ENCODE measurements at places on chromosomes 7 and 10.

GRCh38 chr10:89100680-89101079, 106.4 kb downstream of the CH25H start:
- DNase-seq, result no peak

- DNase-seq, result no peak
These were observed 189.8 kb downstream of the HECW1 start for GRCh38 chr7:43302211-43302711.

DNA sequence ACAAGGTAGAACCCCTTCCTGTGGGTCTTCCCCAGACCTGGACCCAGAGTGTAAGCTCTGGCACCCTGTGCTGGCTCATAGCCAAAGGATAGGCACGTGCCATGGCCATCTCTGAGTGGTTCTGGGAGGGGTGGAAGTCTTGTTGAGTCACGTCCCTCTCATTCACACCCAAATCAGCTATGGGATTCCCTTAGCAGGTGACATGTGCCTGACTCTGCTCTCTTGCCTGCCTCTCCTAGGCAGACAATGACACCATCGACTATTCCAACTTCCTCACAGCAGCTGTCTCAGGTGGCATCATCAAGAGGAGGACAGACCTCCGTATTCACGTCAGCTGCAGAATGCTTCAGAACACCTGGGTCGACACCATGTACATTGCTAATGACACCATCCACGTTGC, 59.8 kb downstream of the C10orf120 start:
- DNase-seq, result no peak

GRCh38 chr10:58570979-58571378, 58.3 kb downstream of the BICC1 start:
- DNase-seq, result no peak

GRCh38 chr10:59342723-59343122, 19.6 kb downstream of the FAM13C start:
- no peak for DNase-seq
